ENCODE measurements at places on chromosomes 2 and 18.

DNA sequence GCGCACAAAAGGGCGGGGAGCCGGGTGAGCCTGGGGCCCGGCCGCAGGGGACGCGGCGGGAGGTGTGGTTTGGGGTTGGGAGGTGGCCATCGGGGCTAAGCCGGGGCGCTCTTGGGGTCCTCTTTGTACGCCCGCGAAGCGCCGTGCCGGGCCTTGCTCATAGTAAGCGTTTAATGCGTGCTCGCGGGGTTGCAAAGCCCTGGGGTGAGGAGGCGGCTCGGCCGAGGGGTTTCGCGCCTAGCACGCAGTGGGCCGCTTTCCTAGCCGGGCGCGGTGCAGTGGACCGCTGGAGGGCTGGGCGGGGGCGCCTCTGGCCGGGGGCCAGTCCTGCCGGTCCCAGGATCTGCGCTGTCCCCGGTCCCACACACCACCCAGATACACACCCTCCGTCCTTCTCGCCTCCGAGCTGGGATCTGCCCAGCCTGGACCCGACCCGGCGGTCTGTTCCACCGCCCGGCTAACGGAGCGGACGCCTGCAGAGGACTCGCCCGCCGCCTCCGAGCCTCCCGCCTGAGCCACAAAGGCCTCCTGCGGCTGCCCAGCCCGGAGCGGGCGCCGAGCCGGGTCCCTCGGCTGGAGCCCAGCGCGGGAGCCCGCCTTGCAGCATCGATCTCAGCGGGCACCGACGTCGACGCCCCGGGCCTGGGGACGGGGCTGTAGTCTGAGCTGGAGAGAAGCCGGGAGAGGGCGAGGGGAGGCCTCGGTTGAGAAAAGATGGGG is 564 bp downstream of the DPYSL5 start:
- no peak for DNase-seq

GRCh38 chr2:201139836-201140604 is 24.1 kb downstream of the CFLAR start:
- no peak for DNase-seq

GRCh38 chr2:235951982-235952381 is 216.2 kb downstream of the GBX2 start:
- no peak for DNase-seq

DNA sequence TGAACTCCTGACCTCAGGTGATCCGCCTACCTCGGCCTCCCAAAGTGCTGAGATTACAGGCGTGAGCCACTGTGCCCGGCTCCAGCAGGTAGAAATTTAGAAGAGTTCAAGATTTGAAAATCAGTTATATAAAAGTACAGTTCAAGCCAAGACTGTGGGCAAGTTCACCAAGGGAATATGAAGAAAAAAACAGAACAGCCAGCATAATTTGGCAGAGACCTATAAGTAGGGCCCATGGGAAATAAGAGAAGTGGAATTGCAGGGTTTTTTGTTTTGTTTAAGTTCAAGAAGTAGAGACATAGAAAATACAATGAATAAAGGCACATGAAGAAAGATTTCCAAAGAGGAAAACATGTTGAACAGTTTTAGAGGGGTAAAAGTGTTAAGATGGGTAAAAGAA is 57.9 kb downstream of the BAZ2B start:
- DNase-seq = no peak

DNA sequence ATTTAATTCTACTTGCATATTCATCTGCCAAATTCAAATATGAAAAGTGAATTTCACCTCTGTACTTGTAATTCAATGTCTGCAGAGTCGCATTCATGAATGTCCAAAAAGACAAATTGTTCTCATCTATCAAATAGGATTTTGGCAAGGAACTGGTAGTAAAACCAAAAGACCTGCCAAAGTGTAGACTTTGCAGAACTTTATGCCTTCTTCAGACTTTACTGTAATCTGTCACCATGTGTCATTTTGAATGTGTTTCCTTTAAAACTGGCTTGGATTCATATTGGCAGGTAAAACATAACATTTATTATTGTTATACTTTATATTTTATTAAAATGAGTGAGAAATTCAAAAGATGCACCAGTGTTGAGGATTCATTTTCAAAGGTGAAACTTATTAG is 701.9 kb upstream of the LINC00305 start:
- no peak for DNase-seq

GRCh38 chr2:16391986-16392385 is 273.6 kb downstream of the CYRIA start:
- DNase-seq = no peak

- DNase-seq = no peak
Measured at GRCh38 chr2:239316562-239317465, 84.0 kb downstream of the HDAC4 start.
